Germinal center (tissue), 1 donor: ENCODE measurements at places on chromosomes 3 and 15.

GRCh38 chr3:36663666-36664291 lies 100.6 kb downstream of the DCLK3 start:
- DNase-seq, result no peak

- no peak for DNase-seq
Observed at GRCh38 chr3:114586119-114586518, 292.3 kb downstream of the TIGIT start.

GRCh38 chr3:194103983-194104751 lies 31.8 kb upstream of the HES1 start:
- DNase-seq, result peak; percentile 92

DNA sequence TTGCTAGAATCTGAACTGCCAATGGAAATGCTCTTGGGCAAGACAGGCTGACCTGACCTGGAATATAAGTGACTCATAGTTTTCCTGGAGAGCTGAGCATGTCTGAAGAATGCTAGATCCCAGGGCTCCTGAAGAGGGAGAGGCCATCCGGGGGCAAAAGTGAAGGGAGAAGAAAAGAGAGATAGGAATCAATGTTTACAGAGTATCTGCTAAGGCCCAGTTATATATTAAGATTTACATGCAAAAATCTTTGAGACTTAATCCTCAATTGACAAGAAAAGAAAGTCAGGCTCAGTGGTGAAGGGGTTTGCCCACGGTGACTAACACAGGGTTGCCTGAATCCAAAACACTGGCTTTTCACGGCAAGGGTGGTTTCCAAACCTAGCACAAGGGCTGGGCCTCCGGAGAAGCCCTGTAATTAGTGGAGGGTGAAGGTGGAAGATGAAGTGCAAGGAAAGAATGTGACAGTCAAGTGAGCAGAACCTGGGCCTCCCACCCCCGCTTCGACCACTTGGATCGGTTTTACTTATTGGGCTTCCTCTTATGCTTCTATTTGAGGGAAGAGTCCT lies 91.7 kb upstream of the FGF12 start:
- DNase-seq, result no peak

GRCh38 chr3:7536921-7537320 lies 676.0 kb downstream of the GRM7 start:
- DNase-seq, result no peak

DNA sequence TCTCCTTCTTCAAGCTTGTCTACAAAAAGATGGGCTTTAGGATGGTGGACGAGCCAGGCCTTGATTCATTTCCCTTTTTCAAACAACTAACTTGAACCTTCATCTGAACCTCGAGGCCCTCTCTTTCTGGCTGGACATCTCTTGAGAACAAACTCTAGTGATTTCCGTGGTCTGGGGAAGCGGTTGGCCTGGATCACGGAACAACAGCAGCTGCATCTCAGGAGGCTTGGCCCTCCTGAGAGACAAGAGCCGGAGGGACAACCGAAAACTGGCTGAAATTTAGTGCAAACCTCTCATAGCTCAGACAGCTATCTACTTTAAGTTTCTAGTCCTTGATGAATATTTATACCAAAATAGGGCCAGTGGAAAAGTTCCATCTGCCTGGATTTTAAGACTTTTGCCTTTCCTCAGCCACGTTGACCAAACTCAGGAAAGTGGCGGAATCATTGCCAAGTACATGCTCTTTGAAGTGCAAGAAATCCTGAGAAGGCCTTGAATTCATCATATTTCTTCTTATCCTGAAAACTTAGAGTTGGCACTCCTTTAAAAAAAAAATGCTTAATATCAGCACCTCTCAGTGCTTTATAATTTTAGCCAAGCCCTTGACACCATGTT lies 14.5 kb downstream of the LMCD1 start:
- no peak for DNase-seq

GRCh38 chr3:131142580-131142979 lies 115.9 kb downstream of the NEK11 start:
- no peak for DNase-seq

DNA sequence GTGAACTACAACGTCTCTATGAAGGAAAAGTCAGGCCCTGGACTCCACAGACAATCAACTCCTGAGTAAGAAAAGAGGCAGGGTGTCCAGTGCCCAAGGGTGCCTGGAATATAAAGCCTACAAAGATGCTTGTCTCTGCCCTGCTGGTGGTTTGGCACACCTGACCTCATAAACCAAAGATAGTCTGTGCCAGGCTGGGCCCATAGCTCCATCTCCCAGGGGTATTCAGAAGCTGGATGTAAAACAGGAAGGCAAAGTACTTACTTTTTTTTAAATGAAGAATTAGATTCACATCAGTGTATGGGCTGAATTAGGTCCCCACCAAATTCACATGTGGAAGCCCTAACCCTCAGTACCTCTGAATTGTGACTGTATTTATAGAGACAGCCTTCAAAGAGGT lies 66.6 kb upstream of the HERC1 start:
- no peak for DNase-seq

DNA sequence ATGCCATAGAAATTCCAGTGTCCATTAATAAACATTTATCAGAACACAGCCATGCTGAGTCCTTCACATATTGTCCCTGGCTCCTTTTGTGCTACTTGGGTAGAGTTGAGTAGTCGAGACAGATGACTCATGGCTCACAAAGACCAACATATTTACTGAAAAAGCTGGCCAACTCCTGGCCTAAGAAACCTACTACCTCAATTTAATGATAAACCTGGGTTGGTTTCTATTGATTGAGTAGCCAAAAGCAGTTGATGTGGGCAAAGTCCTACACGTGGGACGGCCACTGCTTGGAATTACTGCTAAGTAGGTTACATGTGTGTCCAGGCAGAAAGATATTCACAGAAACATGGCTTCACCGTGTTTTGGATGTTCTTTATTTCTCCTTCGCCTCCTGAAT lies 402.2 kb downstream of the NR2F2 start:
- no peak for DNase-seq

DNA sequence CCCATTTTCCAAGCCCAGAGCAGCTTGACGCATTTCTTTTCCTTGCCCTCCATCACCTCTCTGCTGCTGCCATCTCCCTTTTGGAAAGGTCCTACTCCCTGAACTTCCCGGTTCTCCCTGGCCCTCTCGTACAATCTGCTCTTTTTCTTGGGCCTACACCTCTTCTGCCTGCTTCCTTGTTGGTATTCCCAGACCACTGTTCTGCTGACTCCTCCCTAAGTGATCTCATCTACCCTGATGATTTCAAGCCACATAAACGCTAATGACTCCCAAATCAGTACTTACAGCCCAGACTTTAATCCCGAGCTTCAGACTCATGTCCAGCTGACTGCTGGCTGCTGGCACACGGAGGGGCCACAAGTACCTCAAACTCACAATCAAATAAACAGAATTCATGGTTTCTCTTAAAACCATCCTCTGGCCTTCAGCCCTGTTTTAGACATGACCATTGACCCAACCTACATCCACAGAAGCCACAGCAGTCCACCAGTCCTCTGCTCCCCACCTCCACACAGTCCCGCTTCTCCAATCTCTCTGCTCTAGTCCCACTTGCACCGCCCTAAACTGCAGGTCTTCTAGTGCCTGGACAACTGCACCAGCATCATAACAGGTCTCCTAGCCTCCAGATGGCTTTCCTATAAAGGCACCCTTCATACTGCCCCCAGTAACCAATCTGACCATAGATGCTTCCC lies 57.6 kb downstream of the AAGAB start:
- no peak for DNase-seq

- peak; percentile 32 for DNase-seq
Observed at GRCh38 chr3:114362815-114363214, 69.0 kb downstream of the TIGIT start.

- peak; percentile 81 for DNase-seq
Observed at GRCh38 chr15:72474912-72475628, 940 bp downstream of the ARIH1 start.

DNA sequence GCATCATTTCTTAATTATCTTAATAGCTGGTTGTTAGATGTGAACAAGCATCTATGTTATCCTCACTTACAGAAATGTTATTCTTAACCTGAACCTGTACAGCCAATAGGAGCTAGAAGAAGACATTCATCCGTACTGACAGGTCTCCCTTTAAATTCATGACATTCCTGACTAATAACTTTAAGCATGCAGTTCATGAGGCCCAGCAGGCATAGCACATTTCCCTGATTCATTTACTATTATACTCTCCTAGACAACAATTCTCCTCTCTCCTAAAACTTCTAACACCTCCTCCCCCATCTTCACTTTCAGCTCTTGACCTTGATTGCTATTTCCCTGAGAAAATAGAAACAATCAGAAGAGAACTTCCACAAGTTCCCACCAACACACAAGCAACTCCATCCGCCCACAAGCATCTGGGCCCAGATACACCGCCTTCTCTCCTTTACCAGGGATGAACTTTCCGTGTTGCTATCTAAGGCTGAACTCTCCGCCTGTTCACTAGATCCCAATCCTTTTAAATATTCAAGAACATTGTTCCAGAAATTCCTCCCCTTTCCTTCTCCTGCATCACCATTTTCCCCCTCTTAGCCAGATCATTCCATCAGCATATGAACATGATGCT lies 62.9 kb upstream of the SPRED1 start:
- no peak for DNase-seq
